ENCODE measurements at places on chromosomes 3 and 15. TPM values are rescaled to one million over a fixed set of nuclear protein-coding genes. Genes with fewer than 3 reads are reported as not detected.
A peak's percentile ranks its signal among the peaks of the same experiment; 100 is the strongest.

MFAP1 gene
- total RNA-seq = 34.5 TPM

DNA sequence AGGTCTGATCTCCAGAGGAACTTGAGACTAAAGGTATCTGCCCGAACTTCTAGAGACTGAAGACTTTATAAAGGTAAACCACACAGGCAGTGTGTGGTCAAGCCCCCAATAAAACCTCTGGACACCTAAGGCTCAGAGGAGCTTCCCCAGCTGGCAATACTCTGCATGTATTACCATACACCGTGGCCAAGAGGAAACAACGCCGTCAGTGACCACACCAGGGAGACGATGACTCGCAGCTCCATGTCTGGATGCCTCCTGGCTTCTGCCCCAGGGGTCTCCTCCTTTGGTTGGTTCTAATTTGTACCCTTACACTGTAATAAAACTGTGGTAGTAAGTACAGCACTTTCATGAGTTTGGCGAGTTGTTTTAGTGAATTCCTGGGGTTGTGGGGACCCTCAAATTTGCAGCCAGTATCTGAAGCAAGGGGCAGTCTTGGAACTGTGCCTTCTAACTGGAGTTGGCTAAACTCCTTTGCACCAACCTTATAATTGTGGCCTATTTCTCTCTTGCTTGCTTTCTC lies 32.1 kb upstream of the BCL2L10 start:
- DNase-seq = peak; percentile 58

DNA sequence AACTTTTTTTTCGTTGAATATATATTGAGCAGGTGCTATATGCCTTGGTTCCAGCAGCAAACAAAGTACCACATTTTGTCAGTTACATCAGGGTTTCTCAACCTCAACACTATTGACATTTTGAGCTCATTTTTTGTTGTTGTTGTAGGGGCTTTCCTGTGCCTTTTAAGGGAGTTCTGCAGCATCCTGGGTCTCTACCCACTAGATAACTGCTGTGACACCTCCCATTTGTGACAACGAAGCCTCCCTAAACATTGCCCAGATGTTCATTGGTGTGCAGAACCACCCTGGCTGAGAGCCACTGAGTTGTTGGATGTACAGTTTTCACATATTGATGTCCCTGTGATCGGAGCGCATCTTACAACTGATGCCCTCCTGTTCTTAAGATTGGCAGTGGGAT lies 382.6 kb downstream of the PTPRG start:
- DNase-seq = no peak

DNA sequence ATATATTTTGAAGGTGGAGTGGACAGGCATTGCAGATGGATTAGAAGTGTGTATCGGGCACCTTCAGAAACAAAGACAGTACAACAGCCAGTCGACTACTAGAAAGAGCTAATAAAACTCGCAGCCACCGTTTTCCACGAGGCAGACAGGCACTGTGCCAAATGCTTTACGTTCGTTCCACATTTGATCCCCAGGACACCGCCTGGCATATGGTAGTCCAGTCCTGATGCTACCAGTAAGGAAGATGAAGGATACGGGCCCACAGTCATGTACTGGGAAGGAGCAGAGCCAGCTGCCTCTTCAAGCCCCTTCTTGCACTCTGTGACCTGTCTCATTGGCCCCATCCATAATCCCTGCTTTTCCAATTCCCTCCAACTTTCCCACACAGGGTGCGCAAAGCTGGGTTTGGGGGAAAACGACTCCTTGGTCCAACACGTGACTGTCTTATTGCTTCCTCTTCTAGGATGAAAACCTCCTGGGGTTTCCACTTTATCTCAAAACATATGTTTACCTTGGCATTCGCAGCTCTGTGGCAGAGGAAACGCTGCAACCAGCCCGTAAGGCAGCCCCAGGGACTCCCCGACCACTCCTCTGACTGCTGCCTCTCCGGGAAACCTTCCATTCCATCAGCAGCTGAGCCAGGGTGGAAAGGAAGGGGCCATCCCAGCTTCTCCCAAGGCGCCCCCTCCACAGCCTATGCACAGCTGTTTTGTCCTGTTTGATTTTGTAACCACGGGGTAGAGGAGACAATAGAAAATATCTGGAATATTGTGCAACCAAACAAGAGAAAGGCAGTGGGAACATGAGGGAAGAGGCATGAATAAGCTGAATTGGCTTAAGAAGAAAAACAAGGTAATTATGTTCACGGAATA lies 107.4 kb downstream of the ADAMTS17 start:
- no peak for DNase-seq

GRCh38 chr3:167728176-167728575 lies 6.5 kb downstream of the PDCD10 start:
- peak; percentile 16 for DNase-seq

All from A172 (cell line).